ENCODE measurements at places on chromosomes 13 and 19.

- no peak for DNase-seq
These were observed 53.0 kb downstream of the ZAR1L start for GRCh38 chr13:32262165-32262564.

DNA sequence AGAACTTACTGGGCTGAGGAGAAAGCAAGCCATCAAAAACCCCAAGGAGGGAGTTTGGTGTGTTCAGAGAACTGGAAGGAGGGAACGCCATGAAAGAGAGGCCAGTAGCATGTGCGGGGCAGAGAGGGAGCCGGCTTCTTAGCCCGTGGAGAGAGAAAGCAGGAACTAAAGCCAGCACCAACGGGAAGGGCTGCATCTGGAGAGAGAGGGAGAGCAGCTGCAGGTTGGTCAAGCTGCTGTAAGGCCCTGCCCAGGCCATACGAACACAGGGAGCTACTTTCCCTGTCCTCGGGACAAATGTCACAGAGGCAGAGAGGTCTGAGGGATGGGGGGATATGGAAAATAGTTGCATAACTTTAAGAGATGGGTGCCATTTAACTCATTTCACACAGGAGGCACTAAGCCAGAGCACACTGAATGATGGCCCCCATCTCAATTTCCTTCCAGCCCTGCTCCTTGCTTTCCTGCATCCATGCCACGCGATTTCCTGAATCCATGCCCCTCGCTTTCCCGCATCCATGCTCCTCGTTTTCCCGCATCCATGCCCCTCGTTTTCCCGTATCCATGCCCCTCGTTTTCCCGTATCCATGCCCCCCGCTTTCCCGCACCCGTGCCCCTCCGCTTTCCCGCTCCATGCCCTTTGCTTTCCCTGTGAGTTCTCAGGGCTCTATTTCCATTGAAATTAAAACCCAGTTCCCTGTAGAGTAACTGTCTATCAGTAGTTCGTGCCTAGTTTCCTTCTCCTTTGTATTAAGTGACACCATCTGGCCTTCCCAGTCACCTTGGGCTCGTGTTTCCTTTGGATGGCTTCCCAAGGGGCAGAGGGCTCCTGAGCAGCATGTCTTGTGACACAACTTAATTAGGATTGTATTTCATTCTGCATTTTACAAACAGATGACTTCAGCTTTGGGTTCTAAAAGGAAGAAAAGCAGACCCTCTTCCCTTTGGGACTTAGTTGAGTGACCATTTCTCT lies 31.5 kb upstream of the TPT1 start:
- DNase-seq = no peak

DNA sequence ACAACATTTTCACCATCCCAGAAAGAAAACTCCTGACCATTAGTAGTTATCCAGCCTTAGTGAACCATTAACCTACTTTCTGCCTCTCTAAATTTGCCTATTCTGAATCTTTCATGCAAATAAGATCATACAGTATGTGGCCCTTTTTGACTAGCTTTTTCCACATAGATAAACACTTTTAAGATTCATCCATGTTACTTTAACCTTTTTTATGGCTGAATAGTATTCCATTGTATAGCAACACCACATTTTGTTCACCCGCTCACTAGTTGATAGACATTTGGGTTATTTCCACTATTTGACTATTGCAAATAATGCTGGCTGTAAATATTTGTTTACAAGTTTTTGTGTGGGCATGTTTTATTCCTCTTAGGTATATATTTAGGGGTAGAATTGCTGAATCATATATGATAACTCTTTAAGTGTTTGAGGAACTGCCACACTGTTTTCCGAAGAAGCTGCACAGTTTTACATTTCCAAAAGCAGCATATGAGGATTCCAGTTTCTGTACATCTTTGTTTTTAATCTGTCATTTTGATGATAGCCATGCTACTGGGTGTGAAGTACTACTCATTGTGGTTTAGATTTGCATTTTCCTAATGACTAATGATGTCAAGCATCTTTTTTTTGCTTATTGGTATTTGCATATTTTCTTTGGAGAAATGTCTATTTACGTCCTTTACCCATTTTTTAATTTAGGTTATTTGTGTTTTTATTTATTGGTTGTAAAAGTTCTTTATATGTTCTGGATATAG lies 17.1 kb downstream of the COG6 start:
- no peak for DNase-seq

DNA sequence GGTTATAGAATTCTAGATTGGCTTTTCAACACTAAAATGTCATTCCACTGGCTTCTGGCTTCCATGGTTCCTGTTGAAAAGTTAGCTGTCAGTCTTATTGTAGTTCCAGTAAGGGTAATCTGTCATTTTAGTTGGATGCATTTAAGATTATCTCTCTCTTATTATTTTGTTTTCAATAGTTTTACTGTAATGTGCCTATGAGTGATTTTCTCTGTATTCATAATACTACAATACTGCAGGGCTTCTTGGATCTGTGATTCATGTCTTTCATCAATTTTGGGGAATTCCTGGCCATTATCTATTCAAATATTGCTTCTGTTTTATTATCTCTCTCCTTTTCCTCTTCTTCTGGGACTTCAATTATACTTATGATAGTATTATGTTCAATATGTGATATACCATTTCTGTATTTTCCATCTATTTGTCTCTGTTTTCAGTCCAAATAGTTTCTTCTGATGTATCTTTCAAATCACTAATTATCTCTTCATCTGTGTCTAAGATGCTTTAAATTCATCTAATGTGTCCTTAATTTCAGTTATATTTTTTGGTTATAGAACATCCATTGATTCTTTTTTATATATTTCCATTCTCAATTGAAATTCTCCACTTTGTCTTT lies 101.5 kb downstream of the KCTD15 start:
- DNase-seq = no peak

- DNase-seq = no peak
These were observed 20.0 kb downstream of the SETDB2 start for GRCh38 chr13:49464085-49464484.

DNA sequence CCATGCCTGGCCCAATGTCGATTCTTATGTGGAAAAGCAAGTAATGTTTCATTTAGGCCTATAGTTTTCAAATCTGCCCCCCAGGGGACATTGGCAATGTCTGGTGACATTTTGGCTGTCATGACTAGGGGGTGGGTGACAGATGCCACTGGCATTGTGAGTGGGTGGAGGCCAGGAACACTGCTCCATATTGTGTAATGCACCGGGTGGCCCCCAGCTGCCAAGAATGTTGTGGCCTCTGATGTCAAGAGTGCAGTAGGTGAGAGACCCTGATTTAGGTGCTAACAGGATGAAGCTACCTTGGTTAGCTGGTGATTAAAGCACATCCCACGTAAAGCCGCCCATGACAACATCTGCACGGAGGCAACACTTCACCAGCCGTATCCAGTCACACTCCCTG lies 10.8 kb downstream of the C19orf44 start:
- no peak for DNase-seq

DNA sequence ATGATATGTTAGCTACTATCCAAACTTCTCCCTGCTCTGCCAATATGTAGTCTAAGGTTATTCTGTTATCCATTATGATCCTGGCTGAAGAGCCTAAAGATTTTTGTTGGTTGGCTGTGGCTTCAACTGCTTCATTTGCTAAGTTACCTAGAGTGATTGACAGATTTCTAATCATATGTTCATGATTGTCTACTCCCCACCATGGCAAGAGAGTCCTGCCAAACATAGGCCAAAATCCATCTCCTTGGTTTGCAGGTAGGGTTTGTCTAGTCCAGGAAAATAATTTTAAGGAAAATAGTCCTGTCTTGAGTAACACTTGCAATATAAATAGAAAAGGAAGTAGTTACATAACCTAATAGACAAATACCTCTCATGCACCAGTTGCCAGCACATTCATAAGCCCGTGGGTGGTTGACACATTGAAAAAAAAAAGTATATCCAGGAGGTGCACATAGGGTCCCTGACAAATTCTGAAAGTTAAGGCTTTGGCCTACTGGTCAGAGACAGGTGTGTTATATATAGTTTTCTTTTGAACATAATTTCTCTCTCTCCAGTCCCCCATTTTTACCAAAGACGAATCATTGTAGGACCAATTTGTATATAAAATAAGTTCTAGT lies 5.4 kb upstream of the CBY2 start:
- DNase-seq = no peak

DNA sequence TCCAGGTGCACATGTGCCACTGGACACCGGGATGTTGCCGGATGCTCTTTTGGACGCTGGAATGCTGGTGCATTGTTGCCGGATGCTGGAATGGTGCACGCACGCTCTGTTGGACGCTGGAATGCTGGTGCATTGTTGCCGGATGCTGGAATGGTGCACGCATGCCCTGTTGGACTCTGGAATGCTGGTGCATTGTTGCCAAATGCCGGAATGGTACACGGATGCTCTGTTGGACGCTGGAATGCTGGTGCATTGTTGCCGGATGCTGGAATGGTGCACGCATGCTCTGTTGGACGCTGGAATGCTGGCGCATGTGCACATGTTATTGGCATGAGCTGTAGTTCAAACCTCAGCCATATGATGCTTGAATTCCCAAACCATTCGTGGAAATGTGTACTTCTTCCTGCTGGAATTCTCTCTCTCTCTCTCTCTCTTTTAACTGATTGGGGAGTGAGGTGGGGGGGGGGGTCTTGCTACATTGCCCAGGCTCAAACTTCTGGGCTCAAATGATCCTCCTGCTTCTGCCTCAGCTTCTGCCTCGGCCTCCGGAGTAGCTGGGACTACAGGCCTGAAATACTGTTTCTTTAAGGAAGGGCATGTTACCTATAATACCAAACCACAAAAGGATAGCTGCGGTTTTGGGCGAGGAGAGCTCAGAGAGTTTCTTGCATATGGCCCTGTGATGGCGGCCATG lies 1.2 kb upstream of the MCF2L start:
- DNase-seq = no peak

DNA sequence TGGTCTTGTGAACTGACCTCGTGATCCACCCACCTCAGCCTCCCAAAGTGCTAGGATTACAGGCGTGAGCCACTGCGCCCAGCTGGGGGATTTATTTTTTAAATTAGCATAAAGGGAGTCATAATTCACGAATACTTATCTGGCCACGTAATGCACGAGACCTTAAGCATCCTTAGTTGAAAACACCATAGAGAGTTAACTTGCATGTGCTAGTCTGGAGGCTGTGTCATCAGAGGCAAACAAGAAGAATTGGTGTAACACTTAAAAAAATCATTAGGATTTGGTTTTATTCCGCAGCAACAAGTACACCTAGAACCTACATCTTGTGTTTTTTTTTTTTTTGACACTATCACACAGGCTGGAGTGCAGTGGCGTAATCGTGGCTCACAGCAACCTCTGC lies 19.1 kb downstream of the KLF5 start:
- no peak for DNase-seq

Measured in NCI-H2029 (cell line).